Uterus (tissue), 4 donors: ENCODE measurements at places on chromosomes 1 and 21. TPM values are rescaled to one million over a fixed set of nuclear protein-coding genes. Genes with fewer than 3 reads are reported as not detected.

DNA sequence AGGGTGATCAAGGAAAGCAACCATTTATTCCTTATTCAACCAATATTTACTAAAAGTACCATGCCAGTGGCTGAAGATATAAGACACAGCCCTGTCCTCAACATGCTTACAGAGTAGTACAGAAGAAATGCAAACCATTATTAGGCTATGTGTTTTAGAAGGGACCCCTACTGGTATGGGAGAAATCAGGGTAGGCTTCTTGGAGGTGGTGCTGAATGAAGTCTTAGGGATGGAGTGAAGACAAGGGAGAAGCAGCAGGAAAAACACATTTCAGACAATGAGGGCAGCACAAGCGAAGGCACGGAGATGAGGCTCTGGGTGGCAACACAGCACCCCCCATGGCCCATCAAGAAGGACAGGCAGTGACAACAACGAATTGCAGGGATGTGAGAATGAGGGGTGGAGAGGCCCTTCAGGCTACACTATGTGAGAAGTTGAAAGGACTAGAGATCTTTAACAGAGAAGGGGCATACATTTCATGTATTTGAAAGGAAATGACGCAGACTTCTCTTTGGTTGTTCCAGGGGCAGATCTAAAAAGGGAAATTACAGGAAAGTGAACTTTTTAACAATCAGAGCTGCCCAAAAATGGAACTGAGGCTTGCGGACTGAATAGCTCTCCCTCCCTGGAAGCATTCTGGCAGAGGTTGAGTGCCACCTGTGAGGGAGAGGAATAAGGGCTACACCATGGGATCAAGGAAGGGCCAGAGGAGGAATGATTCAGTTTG, 16.8 kb upstream of the CD58 start:
- DNase-seq, result no peak

GRCh38 chr1:42170779-42171621, 6.5 kb upstream of the GUCA2A start:
- no peak for DNase-seq

- no peak for DNase-seq
These were observed 34.6 kb downstream of the SLC30A7 start for GRCh38 chr1:100930494-100930893.

ELF3 gene
- 67.7 TPM for total RNA-seq

RNF223 gene
- total RNA-seq, result not detected

- no peak for DNase-seq
These were observed 357.0 kb upstream of the PRMT6 start for GRCh38 chr1:106699433-106699832.

GRCh38 chr1:50426702-50427085, 3.5 kb upstream of the DMRTA2 start:
- DNase-seq, result no peak

GRCh38 chr1:119733754-119734153, 22.0 kb downstream of the PHGDH start:
- DNase-seq, result no peak

ATP1A4 gene
- total RNA-seq, result not detected

OR6P1 gene
- not detected for total RNA-seq

DNA sequence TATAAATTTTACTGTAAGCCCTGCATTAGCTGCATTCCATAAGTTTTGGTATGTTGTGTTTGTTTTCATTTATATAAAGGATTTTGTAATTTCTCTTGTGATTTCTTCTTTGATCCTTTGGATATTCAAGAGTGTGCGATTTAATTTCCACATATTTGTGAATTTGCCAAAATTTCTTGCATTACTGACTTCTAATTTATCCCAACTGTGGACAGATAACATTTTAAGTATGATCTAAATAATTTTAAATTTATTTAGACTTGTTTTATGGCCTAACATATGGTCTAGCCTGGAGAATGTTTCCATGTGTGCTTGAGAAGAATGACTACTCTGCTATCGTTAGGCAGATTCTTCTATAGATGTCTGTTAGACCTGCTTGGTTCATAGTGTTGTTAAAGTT, 23.2 kb downstream of the RPE65 start:
- no peak for DNase-seq

CIART gene
- not detected for total RNA-seq

DNA sequence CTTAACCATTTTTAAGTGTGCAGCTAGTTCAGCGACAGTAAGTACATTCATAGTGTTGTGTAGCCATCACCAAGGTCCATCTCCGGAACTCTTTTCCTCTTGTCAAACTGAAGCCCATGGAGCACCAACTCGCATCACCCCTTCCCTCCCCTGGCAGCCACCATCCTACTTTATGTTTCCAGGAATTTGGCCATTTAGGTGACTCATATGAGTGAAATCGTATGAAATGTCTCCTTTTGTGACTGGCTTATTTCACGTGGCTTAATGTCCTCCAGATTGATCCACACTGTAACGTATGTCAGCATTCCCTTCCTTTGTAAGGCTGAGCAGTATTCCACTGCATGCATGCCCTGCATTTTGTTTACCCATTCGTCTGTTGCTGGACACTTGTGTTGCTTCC, 2.5 kb downstream of the COL6A2 start:
- no peak for DNase-seq

DNA sequence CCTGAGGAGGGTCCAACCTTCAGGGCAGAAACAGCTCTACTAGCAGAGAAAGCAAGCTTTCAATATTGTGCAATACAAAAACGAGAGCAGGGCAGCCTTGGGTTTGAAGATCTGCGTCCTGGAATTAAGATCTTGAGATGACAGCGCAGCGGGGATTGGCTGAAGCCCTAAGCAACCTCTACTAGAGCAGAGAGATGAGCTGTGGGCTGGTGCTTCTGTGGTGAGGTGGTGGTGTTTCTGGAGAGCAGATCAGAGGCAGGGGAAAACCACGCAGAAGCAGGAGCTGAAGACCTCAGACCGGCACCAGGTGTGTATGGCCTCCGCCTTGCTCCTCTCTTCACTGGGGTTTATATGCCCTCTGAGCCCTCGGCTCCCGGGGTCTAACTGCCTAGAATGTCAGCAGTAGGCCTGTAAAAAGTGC, 12.5 kb downstream of the TRAF3IP3 start:
- no peak for DNase-seq

- no peak for DNase-seq
These were observed 60.5 kb downstream of the CD58 start for GRCh38 chr1:116510361-116510760.

SLC45A3 gene
- total RNA-seq, result 4.1 TPM

CFHR4 gene
- not detected for total RNA-seq

PRELP gene
- 117 TPM for total RNA-seq

- DNase-seq, result no peak
These were observed 64.3 kb upstream of the TENT5C start for GRCh38 chr1:117541585-117541984.

PPIAL4G gene
- total RNA-seq, result not detected

DNA sequence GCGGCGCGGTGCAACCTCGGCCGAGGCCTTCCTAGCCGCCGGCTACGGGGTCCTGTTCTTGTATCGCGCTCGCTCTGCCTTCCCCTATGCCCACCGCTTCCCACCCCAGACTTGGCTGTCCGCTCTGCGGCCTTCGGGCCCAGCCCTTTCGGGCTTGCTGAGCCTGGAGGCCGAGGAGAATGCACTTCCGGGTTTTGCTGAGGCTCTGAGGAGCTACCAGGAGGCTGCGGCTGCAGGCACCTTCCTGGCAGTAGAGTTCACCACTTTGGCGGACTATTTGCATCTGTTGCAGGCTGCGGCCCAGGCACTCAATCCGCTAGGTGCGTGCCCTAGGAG, 379 bp downstream of the PPCS start:
- DNase-seq, result no peak
